RWPE1 (cell line): ENCODE measurements at places on chromosomes 13 and 19.

- DNase-seq, result no peak
Observed at GRCh38 chr19:33357556-33357955, 16.0 kb upstream of the CEBPG start.

GRCh38 chr19:22530042-22530441 lies 104.1 kb upstream of the ZNF492 start:
- DNase-seq, result no peak

DNA sequence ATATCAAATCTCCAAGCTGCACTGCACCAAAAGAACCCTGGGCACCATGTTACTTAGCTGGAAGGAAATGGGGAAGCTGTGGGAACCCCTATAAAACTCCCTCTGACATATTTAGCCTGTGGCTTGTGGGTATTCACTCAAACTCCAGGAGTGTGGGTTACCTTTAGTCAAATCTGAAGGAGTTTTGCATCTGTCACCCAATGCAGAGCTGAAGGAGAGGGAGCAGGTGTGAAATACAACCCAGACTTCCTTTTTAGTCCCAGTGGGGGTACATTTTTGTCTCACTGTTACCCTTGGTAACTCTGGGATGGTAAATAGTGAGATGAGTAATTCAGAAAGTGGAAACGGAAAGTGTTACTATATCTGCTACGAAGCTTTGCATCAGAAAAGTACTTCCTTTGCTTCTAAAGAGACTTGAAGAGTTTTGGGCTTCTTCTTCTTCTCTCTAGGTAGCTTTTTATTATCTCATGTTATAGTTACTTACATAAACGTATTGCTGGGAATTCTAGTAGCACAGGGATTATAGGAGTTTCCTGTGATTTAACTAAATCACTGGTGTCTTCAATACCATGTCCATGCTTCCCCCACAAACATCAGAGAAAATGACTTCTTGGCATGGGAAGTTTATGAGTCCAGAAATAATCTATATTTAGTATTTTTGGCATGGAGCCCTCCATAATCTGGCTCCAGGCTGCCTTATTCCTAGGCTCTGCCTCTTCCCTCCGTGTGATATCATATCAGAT lies 105.9 kb downstream of the AKAP11 start:
- no peak for DNase-seq

DNA sequence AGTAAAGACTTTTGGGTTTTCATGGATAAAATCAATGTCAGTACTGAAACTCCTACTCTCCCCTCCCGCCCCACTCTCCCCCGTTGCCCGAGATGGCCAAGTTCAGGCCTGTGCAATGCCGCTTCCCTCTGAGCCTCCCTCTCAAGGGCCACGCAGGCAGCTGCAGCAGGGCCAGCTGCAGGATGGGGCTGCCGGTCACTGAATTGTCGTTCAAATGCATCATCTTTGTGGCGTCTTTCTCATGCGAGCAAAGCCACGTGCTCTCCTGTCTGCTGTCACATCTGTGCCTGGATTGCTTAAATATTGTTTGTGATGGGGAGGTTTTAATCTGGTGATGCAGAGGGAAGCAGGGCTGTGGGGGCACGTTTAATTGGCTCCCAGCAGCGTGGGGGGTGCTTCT lies 26.6 kb downstream of the SHISA2 start:
- DNase-seq, result no peak

GRCh38 chr13:35342440-35342839 lies 134.0 kb downstream of the MAB21L1 start:
- DNase-seq, result no peak

GRCh38 chr13:40494513-40494912 lies 171.9 kb downstream of the FOXO1 start:
- no peak for DNase-seq

DNA sequence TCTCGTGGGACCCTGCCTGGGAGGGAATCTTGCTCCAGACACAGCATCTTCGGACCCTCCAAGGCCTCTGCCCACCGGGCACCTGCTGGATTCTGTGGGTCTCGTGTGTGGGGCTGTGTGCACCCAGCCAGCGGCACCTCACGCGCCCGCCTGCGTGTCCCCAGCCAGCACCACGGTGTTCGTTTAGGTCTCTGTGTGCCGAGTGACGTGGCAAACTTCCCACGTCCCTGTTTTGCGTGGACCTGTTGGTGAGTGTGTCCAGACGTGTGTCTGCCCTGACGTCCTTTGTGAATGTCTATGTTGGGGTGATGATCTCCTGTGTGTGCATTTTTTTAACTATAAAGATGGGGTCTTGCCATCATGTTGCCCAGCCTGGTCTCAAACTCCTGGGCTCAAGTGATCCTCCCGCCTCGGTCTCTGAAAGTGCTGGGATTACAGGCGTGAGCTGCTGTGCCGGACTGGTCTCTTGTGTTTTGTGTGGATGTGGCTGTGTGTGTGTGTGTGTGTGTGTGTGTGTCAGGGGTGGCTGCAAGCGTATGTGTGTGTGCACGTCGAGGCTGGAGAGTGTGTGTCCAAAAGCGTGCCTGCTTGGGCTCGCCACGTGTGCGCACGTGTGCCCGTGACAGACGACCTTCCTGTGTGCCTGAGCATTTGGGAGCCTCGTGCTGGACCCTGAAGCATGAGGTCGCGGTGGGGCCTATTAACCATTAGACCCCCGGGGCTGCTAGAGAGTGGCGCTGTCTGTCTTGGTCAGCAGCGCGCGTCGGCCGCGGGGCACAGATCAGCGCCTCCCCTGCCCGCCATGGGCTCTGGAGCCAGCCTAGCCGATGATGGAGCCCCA lies 15.7 kb downstream of the ARID3A start:
- no peak for DNase-seq

DNA sequence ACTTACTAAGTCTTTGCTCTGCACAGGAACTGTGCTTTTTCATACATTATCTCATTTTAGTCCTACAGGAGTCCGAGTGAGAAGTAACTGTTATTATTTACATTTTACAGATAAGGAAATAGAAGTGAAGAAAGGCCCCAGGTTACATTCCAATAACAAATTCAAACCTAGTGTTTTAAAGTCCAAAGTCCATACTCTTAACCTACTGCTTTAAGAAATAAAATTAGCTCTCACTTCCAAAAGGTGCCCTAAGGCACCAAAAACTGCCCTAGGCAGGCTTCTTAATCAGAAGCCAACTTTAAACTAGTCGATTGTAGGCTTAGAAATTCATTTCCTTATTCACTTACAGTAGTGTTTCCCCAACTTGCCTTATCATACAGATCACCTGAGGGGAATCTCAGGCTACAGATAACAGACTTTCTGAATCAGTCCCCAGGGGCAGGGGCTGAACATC lies 555.9 kb downstream of the DIAPH3 start:
- no peak for DNase-seq

DNA sequence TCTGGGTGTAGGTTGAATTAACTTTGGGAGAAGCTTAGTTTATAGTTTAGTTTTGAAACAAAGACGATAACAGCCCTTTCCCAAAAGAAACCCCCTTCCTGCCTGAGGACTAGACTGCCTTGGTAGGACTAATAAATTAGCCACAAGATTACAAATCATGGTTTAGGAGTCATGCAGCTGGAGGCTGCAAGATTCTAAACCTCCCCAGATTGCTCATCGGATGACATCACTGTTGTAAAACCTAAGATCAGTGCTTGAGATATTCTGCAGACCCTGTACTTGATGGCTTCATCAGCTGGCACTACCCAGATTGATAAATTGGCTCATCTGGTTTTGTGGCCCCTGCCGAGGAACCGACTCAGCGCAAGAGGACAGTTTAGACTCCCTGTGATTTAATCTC lies 35.9 kb upstream of the MPHOSPH8 start:
- DNase-seq, result peak; percentile 11

- DNase-seq, result no peak
Observed at GRCh38 chr13:112842931-112843391, 126.1 kb upstream of the MCF2L start.
